Tibial artery (tissue), 4 donors: ENCODE measurements at places on chromosomes 12 and 14.

DNA sequence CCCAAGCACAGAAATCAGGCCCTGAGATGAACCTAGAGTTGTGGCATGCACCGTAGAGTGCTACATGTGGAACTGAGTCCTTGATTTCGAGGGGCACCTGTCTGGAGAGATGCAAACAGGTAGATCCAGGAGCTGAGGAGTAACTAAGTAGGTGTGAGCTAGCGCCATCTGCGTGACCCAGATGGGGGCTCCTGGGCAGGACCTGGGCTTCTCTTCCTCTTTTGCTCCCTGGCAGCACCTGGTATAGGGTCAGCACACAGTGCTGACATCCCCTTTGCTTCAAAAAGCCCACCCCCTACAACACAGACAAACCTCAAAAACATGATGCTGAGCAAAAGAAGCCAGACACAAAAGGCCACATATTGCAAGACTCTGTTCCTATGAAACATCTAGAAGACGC is 65.8 kb downstream of the PITPNM2 start:
- no peak for DNase-seq

- DNase-seq, result no peak
Observed at GRCh38 chr12:107845980-107846659, 71.6 kb downstream of the ASCL4 start.

- DNase-seq, result no peak
Observed at GRCh38 chr12:118981285-118982211, at the start of gene SRRM4. Gene SRRM4 (plus strand): TSS chr12:118981541. CDS start chr12:118981883, 342 bp downstream.

DNA sequence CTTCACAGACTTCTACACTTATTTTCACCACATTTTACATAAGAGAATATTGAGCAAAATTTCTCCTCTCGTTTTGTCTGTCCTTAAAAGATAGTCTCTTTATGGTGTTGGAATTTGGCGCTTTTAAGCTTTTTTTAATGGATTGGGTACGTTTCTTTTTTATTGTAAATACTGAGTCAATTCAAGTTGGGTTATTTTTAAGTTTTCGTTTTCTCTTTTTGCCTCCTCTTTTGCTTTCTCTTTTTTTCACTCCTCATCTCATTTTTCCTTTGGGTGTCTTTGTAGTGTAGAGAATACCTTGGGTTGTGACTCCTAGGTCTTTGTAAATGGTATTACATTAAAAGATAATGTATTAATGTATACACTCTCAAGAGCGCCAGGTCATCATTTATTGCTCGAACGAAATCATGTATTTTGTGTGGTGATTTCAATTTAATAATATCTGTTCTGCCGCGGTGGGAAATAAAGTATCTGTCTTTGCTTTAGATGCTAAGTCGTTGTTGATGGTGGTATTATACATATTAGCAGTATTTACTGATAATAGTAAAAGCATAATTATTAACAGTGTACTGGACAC is 845 bp downstream of the TMX1 start:
- no peak for DNase-seq

DNA sequence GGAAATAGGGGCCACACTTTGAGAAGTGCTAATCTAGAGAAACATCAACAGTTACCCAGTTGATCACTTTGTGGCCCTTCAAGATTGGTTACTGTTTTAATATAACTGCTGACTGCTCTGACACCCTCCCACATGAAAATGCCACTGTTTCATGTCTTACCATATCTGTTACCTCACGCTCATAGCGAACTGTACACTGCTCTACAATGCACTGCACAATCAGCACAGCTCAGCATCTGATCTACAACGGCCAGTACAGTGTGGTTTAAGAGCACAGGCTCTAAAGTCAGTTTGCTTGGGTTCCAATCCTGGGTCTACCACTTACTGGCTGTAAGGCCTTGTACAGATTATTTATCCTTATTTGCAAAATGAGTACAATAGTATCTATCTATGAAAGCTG is 39.1 kb downstream of the SPPL3 start:
- DNase-seq, result no peak

DNA sequence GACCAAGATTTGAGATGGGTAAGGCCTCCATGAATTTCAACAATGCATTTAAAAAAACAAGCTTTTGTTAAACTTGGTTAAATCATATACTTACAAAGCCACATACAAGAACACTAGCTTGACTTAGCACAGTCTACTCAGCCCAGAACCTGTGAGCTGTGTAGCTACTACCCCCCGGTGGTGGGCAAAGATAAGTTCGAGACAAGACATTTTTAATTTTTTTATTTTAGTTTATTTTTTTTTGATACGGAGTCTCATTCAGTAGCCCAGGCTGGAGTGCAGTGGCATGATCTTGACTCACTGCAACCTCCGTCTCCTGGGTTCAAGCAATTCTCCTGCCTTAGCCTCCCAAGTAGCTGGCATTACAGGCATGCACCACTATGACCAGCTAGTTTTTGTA is 3.7 kb upstream of the NECAP1 start:
- DNase-seq, result no peak

DNA sequence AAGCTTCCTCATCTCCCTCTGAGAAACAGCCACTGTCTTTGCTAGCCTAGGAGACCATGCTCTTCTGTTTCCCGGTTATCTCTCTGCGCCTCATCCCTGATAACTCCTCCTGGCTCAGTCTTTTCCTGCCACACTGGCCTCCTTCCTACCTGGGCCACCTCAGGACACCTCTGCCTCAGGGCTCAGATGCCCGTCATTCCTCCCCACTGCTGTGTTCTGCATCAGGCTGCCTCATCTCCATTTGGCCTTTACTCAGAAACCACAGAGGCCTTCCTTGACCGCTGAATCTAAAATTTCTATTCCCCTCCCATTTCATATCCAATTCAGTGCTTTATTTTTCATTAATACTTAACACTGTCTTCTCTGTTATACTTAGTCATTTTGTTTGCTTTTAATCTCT is 311.0 kb upstream of the RGS6 start:
- DNase-seq, result no peak

DNA sequence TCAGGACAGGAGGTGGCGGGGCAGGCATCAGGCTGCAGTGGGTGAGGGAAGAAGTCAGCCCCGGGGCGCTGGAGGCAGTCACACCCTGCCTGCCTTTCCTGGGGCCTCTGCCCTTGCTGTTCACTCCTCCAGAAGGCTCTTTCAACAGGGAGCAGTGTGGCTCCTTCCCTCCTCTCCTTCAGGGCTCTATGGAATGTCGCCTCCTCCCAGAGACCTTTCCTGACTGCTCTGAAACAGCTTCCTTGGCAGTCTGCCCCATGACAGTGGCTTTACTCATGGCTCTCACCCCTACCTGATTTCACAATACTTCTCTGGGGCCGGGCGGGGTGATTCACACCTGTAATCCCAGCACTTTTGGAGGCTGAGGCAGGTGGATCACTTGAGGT is 7.1 kb downstream of the RHOF start:
- DNase-seq, result no peak

DNA sequence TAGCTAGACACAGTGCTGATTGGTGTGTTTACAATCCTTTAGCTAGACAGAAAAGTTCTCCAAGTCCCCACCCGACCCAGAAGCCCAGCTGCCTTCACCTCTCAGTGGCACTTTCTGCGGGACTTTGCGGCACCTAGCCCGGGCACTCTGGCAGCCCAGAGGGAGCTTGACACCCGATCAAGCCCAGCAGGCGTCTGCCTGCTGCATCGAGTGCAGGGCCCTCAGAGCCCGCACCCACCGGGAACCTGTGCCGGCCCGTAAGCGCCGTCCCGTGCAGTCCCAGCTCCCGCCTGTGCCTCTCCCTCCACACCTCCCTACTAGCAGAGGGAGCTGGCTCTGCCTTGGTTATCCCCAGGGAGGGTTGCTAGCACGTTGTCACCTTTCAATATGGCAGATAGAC is 631.0 kb upstream of the STXBP6 start:
- DNase-seq, result no peak

DNA sequence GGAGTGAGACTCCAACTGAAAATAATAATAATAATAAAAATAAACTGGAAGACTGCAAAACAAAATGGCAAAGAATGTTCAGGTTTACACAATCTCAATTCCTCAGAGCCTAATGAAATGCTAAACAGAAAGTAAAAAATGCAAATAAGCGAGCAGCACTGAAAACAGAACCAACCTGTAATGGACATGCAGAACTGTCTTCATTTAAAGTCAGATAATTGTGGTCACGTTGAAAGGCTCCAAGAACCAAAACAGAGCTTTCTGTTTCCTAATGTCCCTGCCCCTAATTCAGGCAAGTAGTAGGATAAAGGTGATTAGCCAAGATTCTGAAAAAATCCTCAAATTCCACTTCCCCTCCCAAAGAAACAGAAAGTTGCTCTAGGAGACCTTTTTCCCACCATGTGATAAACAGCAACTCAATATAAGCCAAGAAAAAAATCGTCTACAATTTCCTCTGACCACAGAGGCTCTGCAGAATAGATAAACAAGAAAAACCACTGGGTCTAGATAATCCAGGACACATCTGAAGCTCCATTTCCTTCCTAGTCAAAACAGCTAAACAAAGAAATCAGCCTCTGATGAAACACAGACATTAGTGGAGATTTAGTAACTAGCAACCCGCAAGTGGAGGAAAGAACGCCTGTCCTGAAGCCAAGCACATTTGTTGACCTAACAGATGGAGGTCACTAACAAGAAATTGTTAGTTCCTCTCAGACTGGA is 3.0 kb downstream of the MIS18BP1 start:
- DNase-seq, result no peak

- no peak for DNase-seq
Observed at GRCh38 chr12:109999649-109999971, 380 bp downstream of the ANKRD13A start.

- no peak for DNase-seq
Observed at GRCh38 chr12:67437011-67437410, 167.9 kb downstream of the CAND1 start.

GRCh38 chr14:68575426-68575825 is 217.4 kb downstream of the ZFP36L1 start:
- peak; percentile 49 for DNase-seq

GRCh38 chr12:130645751-130646150 is 70.3 kb downstream of the RIMBP2 start:
- no peak for DNase-seq
